Omental fat pad (tissue), 4 donors: ENCODE measurements at places on chromosomes 1 and 21. TPM values are rescaled to one million over a fixed set of nuclear protein-coding genes. Genes with fewer than 3 reads are reported as not detected.

DNA sequence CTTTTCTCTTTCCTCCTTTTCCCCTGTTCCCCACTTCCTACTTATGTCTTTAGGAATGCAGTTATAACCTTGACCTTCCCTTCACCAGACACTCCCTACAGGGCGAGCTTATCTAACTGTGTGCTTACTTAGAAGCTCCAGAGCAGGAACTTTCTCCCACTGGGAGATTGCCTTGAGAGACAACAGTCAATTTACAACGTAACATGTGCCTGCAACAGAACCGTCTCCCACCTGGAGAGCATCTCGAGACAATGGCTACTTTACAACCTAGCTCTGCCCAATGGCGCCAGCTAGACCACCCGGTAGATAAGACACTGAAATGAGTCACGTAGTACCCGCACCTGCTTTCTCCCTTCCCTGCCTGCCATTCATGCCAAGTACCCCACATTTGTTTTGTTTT lies 16.7 kb downstream of the HMGN1 start:
- no peak for DNase-seq

DNA sequence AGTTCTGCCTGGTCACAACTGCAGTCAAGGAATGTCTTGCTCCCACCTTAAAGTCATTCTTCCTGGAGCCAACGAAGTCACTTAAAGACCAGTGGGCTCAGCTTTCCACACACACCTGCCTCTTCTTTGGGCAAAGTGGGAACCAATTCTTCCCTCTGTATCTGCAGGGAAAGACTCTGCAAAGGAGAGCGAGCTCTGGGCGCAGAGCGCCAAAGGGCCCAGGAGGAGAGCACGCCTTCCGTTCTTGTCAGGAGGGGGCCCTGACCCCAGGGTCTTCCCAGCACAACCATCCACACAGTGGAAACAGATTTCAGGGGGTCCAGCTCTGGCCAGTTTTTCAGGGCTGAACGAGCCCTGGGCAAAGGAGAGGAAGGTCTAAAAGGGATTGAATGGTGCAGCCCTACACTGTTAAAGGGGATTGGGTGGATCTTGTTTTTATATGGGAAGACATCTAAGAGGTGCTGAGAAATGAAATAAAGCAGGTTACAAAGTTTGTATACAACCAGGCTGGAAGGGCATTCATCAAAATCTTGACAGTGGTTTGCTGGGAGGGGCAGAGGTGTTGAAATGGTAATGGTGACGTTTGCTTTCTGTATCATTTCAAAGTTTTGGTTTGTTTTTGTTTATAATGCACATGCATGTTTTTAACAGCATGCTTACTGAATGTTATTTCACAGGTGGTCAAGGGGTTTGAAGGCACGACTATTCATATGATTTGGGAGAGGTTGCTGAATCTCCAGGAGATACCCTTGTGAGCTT lies 6.8 kb upstream of the OLIG2 start:
- DNase-seq, result no peak

Gene TMEM240
- 2.6 TPM for total RNA-seq

Gene HES2
- not detected for total RNA-seq

DNA sequence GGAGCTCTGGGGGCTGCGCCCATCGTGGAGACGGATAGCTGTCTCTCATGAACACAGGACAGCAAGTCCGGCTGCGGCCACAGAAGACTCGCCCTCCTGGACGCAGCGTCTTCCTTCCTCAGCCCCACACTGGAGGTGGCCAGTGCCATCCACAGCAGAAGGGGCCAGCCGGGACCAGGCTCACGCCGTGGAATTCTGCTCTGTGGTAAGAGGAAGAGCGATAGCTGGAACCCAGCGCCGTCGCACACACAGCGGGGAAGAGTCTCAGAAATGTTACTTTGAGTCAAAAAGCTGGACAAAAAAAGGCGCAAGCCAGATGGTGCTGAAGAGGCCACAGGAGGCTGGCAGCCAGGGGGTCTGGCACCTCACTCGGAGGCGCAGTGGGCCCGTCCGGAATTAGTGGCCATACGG lies 113.9 kb upstream of the COL6A1 start:
- DNase-seq, result no peak

DNA sequence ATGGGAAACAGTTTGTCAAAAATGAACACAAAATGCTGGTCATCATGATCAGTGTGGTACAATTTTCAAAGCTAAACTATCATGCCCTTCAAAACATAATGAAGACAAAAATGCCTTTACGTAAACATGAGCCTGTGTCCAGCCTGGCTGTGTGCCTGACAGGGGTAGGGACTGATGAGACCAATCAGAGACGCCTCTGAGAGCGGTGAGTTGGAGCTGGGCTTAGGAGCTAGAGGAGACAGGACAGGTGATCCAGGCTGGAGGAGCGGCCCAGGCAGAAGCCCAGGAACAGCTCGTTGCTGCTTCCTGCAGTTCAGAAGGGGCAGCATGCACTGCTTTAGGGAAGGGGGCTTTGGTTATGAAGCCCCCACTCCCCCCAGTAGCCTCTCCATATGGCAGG lies 70.0 kb downstream of the ARHGEF10L start:
- DNase-seq, result no peak

Gene CFHR1
- total RNA-seq, result not detected

Gene ATP6V1G3
- not detected for total RNA-seq

DNA sequence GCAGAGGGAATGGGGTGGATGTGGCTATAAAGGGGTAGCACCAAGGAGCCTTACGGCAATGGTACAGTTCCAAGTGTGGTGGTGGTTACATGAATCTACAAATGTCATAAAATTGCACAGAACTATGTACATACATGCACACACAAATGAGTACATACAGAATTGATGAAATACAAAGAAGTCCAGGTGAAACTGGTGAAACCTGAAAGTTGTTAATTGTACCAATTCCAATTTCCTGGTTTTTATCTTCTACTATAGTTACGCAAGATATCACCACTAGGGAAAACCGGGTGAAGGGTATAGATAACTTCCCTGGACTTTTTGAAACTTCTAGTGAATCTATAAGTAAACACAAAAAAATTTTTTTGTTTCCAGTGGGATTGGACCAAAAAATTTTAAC lies 18.9 kb downstream of the HSF2BP start:
- DNase-seq, result no peak

Gene PLOD1
- total RNA-seq, result 142 TPM

DNA sequence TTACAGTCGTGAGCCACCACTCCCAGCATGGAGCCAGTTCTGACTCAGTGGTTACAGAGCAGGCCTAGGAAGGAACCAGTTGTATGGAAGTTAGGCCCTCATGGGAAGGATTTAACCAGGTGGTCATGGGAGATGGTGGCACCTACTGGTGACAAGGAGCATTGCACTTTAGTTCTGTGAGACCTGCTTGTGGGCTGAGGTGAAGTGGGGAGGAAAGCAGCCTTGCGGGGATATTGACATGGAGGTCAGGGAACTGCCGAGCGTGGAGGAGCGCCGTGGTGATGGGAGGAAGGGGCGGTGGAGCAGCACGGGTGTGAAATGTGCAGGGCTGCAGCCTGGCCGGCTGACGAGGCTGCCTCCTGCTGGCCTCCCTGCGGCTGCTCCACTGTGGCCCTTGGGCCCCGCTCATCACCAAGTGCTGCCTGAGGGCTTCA lies 100.4 kb downstream of the GALNT2 start:
- no peak for DNase-seq

DNA sequence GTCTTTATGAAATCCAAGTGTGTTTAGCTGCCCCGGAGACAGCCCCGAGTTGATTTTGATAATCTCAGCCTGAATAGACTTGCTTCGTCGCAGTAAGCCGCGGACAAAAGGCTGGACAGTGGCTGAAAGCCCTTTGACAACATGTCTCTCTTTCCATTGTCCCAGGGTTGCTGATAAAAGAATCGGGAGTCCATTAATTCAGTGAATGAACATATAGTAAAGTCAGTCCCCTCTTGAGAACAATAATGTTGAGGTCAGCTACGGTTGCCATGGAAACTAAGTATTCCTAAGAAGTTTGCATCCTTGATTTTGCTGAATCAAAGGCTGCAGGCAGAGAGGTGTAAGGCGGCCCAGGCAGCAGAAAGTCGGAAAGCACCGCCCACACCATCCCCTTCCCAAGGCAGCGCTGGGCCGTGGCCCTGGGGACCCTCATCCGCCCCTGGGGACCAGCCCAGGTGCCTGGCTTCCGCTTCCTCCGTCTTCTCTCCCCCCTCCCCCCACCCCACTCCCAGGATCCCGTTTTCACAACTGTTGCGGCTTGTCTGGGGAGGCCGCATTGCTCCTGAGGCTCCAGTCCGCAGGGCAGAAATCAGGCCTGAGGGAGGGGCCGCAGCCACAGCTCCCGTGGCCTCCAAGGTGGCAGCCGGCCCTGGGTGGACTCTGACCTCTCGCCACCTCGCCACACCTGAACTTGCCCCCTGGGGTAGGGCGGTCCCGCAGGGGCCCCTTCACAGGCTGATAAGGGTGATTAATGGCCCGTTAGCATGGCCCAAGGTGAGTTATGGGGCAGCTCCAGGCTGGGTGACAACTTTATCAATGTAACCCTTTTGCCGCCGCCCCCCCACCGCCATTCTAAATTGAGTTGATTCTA lies 180.9 kb downstream of the PRDM16 start:
- DNase-seq, result no peak

Gene GREM2
- 0.16 TPM for total RNA-seq

Gene ERG
- 10.7 TPM for total RNA-seq

DNA sequence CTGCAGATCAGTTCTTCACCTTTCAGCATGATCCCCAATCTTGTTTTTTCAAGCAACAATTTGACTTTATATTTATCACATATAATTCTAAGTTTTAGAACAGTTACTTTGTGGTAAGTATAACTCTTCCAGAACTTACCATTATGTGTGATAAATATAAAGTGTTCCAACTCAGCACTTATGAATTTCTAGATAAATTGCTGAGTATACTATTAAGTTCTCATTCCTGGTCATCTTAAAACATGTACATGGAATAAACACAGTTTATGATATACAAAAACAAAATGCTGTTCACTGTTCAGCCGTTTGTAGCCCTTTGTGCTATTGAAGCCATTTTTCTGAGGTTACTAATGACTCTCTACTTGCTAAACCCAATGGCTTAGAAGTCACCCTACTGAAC lies 5.1 kb upstream of the XPR1 start:
- DNase-seq, result no peak
